ENCODE measurements at places on chromosomes 6 and 20. TPM values are rescaled to one million over a fixed set of nuclear protein-coding genes. Genes with fewer than 3 reads are reported as not detected.

The ITPR3 gene
- 8.2 TPM for total RNA-seq

The SLC22A23 gene
- total RNA-seq = 6.6 TPM

DNA sequence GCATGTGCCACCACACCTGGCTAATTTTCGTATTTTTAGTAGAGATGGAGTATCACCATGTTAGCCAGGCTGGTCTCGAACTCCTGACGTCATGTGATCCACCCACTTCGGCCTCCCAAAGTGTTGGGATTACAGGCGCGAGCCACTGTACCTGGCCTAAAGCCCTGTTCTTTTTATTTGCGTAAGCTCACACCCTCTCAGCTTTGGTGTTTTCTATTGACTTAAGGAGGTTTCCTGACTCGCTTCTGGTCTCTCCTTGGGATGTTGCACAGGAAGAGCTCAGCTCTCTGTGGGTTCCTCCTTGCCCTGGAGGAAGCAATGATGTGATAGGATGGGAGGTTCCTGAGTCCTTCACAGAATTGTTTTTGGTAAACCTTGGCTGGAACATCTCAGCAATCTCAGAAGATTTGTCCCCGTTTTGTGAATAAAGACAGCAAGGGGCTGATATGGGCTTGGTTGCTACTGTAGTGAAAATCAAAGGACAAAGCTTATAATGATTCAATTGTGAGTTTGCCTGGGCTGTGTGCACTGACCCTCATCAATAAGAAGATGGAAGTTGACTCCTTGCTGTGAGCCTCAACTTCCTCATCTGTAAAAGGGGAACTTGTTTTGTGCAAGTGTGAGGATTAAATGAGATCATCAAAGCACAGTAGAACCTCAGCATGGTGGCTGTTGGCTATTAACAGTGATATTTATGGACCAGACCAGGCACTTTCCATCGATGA lies 27.0 kb downstream of the TOX2 start:
- no peak for DNase-seq

GRCh38 chr20:62503401-62504178 lies 27.8 kb upstream of the GATA5 start:
- no peak for DNase-seq

The CST1 gene
- not detected for total RNA-seq

- DNase-seq = no peak
Observed at GRCh38 chr6:45054610-45055009, 273.5 kb upstream of the RUNX2 start.

DNA sequence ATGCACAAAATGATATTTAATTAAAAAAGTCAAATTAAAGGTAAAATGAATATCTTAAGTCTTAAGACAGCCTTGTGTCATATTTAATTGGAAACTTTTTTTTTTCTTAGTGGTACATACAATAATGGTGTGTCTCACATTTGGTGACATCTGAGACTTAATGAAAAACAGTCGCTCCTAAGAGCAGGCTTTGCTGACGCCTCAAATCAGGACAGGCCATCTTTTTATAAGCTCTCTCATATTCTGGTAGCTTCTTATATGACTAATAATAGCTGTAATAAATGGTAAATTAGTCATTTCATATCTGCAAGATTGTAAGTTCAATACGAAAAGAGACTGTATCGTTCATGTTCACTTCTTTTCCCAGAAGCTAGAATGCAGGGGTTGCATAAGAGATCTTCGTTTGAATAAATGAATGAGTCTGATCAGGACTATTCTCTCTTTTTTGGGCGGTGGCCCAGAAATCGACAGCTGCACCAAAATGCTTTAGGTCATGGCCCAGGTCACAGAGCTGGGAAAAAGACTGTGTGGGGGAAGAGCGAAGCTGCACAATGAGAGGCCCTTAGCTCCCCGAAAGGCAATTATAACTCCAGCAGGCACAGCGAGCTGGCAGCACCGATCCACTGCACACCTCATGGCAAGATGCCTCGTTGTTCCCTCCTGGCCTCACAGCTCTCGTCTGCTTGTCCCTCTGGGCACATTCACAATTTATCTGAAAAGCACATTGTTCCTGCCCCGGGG lies 69.4 kb downstream of the NRN1 start:
- no peak for DNase-seq

DNA sequence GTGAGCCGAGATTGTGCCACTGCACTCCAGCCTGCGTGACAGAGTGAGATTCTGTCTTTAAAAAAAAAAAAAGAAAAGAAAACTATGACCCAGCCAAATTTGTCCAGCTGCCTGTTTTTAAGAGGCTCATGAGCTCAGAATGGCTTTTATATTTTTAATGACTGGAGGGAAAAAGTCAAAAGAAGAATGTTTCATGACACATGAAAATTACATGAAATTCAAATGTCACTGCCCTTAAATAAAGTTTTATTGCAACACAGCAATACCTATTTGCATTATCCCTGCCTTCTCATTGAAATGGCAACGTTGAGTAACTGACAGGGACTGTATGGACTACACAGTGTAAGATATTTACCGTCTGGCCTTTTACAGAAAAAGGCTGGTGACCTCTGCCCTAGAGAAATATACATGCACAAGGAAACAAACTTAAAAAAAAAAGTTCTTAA lies 11.4 kb downstream of the SENP6 start:
- DNase-seq = no peak

All from urinary bladder (tissue), 4 donors.